SIG-M5 (cell line): ENCODE measurements at places on chromosomes 5 and 9.

DNA sequence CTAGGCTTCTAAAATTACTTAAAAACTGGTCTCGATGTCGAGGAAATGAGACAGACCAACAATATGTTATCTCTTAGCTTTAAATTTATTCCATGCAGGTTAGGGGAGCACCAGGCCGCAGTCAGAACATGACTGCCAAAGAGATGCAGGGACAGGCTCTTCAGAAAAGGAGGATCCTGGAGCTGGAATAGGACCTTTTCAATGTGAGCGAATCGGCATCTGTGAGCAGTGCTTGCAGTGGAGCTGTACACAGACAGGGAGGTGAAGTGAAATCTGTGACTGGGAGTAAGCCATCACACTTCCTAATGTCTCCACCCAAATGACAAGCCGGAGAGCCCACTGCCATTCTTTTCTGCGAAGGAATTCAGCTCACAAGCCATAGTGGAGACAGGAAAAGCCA, 78.2 kb downstream of the EFNA5 start:
- DNase-seq = no peak

GRCh38 chr5:16565118-16565517, 51.7 kb downstream of the RETREG1 start:
- DNase-seq = no peak

DNA sequence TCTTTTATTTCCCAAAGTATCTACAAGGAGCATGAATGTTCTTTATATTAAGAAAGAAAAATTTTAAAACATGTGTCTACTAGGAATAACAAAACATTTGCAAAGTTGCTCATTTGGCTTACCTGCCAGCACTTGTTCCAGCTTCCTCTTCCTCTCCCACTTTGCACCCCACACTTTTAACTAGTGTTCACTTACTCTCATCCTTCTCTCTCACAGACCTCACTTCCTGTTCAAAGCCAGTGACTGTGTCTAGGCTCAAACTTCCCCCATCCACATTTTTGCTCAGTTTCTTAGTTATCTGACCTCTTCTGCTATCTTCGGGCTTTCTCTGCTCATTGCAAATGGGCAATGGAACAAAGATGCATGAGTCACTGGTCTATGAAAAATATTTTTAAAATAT, 512.2 kb upstream of the ZNF462 start:
- no peak for DNase-seq

- no peak for DNase-seq
Observed at GRCh38 chr9:93479726-93480125, 26.3 kb upstream of the FAM120AOS start.

DNA sequence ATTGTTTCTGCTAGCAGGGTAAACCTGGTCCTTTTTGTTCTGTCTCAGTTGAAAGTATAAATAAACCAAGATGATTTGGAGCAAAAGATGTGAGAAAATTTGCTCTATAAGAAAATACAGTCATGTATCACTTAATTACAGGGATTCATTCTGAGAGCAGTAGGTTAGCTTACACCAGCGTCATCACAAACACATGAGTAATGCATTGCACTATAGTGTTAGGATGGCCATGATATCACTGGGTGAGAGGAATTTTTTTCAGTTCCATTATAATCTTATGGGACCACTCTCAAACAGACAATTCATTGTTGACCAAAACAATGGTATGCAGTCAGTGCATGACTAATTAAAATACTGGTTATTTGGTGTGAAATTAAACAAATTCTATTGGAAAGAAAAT, 430.9 kb downstream of the CHSY3 start:
- DNase-seq = no peak

DNA sequence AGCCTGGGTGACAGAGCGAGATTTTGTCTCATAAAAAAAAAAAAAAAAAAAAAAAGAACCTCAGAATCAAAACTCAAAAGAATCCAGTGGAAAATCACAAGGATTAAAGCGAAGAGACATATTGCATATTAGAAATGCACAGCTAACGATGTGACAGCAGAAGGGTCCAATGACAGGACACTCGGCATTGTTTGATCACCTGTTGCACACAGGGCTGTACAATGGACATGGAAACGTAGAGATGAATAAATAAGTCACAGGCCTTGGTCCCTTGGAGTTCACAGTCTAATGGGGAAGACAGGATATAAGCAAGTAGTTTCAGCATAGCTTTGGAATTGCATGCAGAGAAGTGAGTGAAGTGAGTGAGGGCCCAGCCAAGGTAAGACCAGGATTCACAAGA, 25.9 kb upstream of the PIK3R1 start:
- no peak for DNase-seq
